ENCODE measurements at places on chromosomes 12 and 14. TPM values are rescaled to one million over a fixed set of nuclear protein-coding genes. Genes with fewer than 3 reads are reported as not detected.

DNA sequence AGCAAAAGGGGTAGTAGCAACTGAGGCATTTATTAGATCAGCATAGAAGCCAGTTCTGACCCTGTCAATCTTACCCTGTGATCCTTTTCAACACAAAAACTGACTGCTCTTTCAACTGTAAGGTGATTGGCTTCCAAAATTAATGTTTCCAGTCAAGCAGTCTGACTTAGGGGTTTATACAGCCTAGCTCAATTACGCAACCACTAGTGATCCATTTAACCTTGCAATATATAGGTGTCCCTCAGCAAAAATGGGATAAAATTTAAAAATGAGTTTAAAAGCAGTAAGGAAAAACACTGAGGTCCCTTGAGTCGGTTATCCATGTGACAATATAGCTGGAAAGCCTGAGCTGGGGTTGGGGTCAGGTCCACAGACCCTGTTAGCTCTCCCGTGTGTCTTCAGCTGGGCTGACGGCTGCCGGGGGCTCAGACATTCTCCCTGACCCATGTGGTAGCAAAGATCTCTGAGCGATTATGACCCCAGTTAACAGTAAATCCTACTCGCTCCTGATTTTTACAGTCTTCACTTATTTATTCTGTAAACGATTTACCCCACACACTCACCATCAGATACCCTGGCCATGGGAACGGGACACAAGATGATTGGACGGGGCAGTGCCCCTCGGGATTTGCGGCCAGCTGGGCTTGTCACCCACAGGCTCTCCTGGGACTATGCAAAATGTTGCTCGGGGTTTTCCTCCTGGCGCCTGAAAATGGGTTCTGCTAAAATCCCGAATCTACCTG, 16.6 kb downstream of the ADGRD1 start:
- DNase-seq, result no peak

DNA sequence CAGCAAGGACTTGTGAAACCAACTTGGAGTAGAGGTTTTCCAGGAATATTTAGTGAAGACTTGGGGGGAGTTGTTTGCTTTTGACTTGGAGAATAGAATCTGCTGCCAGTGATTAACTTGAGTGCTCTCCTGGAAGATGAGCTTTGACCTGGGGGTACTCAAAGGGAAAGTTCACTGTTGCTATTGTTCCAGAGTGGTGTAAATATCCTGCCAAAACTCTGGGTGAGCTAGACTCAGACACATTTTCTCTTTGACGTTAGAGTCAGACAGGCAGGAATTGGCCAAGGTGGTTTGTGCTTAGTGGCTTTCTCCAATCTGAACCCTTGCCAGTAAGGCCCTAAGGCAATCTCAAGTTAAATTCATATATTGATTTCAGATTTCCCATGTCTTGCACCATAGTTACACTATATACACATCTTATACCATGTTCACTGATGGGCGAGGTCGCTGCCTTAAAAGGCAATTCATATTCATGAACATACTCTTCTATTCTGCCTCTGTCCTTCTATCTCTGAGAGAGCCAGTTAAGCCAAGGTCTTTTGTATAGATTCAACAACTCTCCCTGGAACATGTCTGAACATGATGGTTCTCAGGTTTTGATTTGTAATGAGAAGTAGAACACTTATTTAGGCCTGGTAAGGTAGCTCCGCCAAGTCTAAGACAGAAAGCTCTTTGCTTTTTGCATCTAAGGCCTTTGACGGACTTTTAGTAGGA, 204.6 kb upstream of the SLC38A2 start:
- no peak for DNase-seq

The ANKRD33 gene
- total RNA-seq, result not detected

The TRPV4 gene
- not detected for total RNA-seq
